ENCODE measurements at places on chromosomes 3 and 15.

DNA sequence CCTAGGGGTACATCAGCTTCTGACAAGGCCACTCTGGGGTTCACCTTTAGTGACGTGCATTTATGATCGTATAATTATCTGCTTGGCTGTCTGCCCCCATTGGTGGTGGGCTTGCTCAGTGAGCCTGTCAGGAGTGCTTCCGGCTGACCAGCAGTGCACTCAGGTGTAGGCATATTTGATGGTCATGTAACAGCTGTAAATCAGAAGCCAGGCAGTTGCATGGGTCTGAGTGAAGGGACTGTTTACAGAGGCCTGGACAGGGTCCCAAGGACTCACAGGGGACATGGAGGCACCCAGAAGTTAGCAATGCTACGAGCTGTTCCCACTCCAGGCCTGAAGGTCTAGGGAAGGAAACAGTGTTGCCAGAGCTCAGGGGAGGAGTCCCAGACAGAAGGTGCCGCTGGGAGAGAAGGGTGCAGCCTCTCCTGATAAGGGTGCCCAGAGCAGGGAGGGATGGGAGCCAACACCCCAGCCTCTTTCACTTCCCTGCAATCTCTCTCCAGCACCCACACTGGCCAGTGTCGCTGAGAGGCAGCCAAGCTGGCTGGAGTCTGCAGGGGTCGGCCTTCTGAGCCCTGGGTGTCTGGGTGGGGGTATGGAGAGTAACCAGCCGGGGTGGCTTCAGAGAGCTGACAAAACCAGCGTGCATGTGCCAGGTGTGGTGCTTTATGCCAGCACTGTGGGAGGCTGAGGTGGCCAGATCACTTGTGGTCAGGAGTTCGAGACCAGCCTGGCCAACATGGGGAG, 61.3 kb upstream of the PRR23E start:
- no peak for DNase-seq

- DNase-seq, result no peak
These were observed 33.1 kb downstream of the CEP152 start for GRCh38 chr15:48777645-48778330.

- DNase-seq, result no peak
These were observed 60.7 kb upstream of the FURIN start for GRCh38 chr15:90807786-90808086.

GRCh38 chr15:69026355-69026754, 11.9 kb downstream of the NOX5 start:
- no peak for DNase-seq

DNA sequence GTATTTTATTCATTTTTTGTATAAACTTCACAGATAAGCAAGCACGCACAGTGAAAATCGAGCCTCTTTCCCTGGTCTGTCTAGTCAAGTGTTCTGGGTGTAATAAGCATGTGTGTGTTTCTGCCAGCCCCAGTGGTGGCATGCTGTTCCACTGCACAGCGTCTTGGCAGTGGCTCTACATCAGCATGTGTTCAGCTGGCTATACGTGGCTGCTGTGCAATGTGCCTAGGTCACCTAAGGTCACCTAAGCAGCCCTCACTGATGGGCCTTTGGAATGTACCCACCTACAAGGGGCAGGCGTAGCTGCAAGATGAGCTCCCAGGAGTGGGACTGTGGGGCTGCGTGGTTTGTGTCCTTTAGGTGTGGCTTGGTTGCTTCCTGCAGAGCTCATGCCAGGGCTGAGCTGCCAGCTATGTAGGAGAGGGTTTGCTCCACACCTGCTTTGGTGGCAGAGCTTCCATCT, 4.9 kb downstream of the LIMD1 start:
- no peak for DNase-seq

- DNase-seq, result no peak
These were observed 116.0 kb upstream of the RBMS3 start for GRCh38 chr3:29164825-29165224.

GRCh38 chr15:99921101-99921500, 187.9 kb upstream of the LYSMD4 start:
- no peak for DNase-seq

- DNase-seq, result no peak
These were observed 749.1 kb downstream of the ROBO1 start for GRCh38 chr3:79018671-79019136.

- DNase-seq, result no peak
These were observed 62.0 kb upstream of the TFRC start for GRCh38 chr3:196143708-196144382.

DNA sequence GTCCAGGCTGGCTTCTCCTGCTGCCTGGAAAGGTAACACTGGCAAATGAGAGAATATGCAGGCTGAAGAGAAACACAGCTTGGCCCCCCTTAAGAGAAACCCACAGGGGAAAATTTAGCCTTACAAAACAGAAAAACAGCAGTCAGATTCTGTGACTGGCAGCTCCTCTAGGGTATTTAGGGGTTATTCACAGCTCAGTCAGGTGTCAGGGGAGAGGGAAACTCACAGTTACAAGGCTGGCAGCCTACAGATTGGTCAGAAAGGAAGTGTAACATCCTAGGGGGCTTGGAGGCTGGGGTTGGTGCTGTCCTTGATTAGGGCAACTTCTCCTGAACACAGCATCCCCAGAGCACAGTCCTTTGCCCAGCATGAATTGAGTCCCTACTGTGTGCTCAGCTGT, 81.4 kb downstream of the SEMA5B start:
- no peak for DNase-seq

DNA sequence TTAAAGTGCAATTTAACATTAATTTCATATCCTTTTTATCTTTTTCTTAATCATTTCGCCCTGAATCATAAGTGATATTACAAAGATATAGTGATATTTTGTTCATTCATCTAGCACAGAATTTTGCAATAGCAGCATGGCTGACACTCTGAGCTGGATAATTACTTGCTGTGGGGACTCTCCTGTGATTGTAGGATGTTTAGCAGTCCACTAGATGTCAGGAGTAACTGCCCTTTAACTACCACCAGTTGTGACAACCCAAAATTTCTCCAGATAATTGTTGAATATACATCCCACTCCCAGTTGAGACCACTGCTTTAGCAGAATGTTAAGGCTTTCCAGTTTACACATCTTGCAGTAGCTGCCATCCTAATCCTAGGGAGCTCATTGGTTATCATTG, 196.8 kb upstream of the MBNL1 start:
- DNase-seq, result no peak

GRCh38 chr3:47841786-47842349, 38.9 kb downstream of the DHX30 start:
- no peak for DNase-seq

- DNase-seq, result no peak
These were observed 215.4 kb downstream of the THSD4 start for GRCh38 chr15:71330638-71331162.

DNA sequence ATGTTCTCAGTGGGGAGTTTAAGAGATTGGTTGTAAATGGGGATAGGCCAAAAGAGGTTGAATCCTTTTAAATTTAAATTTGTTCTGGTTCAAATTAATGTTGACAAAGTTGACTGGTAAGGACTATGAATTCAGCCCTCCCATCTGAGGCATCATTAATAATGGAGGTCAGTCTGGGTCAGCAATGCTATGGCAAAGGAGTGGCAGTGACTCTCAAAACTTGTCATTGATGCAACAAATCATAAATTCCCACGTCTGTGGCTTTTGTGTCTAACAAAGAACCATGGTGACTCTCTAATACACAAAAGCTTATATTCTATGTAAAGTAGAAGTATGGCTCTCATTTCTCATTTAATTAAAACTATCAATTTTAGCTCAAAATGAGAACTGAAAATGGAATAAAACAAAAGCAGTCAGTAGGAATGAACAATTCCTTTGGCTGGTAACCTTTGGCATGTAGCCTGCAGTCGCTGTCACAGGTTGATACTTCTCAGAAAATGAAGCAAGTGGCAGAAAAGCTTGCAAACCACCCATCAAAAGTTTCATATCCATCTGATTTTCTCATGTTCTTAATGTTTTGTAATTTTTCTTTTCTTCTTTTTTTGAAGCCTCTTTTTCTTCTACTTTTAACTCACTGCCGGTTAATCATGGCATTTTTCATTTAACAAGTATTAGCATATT, 12.2 kb upstream of the ZBED2 start:
- DNase-seq, result no peak

Measured in stimulated activated CD8-positive, alpha-beta memory T cell treated with anti-CD3 and anti-CD28 coated beads, Interleukin-7, amount 100 ng/mL, for 1 hour (primary cell).